GM12892 (cell line): ENCODE measurements at places on chromosomes 6 and 20.

- DNase-seq = no peak
Observed at GRCh38 chr6:76814496-76815458, 648.5 kb downstream of the HTR1B start.

DNA sequence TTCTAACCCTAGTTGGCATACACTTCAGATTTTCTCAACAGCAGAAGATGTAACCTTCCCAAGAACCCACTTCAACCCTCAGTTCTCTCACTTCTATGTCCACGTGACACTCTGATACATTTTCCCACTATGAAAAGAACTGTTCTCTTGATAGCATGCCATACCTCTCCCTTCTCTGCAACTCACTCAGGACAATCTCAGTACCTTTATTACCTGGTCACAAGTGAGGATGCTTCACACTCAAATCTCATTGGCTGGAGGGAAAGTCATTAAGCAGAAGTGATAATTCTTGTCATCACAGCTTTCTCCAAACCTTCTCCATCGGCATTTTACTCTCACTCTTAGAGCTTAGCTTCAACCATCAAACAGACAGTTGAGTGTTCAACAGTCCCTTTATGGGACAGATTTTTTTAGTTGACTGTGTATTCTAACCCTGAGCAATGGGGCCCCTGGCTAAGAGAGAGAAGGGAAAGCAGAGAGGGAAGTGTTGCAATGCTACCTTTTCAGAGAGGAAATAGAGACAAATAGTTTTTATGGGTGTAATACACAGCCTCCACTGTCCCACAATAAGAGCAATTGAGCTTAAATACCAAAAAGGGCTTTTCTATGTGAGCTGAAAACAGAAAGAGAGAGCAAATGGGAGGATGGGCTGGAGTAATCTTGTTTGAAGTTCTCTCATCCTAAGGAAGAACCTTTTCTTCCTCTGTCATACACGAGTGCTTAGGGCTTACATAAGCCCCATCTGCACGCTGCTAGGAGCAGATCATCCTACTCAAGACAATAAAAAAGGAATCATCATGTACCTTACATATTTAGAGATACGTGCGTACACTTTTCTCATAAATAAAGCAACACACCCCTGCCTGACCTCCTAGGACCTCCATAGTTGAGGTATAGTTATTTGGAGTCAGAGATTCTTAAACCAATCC is 16.0 kb downstream of the HLA-DPA1 start:
- DNase-seq = no peak

DNA sequence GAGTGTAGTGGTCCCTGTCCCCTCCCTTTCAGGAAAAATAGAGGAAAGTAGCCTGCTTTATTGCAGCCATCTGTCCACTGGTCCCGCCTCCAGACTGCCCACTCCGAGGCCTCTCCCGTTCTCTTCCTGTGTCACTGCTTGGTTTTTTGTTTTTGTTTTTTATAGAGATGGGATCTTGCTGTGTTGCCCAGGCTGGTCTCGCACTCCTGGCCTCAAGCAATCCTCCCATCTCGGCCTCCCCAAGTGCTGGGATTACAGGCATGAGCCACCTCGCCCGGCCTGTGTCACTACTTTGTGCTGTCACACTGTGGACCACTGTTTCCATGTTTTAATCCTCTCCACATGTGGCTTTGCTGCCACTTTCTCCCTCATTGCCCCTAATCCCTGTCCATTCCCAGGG is 71.2 kb downstream of the ZBTB2 start:
- no peak for DNase-seq

- DNase-seq = no peak
Observed at GRCh38 chr6:39688494-39688893, 36.7 kb downstream of the KIF6 start.

DNA sequence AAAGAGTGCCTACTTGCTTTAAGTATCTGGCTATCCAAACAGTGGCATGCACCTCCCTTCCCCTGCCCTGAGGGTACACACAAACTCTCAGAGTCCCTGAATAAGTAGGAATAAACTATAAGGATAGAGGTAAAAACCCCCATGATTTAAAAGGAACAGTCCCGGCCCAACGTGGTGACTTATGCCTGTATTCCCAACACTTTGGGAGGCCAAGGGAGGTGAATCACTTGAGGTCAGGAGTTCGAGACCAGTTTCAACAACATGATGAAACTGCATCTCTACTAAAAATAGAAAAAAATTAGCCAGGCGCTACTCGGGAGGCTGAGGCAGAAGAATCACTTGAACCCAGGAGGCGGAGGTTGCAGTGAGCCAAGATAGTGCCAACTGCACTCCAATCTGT is 22.2 kb downstream of the SAMHD1 start:
- DNase-seq = no peak

DNA sequence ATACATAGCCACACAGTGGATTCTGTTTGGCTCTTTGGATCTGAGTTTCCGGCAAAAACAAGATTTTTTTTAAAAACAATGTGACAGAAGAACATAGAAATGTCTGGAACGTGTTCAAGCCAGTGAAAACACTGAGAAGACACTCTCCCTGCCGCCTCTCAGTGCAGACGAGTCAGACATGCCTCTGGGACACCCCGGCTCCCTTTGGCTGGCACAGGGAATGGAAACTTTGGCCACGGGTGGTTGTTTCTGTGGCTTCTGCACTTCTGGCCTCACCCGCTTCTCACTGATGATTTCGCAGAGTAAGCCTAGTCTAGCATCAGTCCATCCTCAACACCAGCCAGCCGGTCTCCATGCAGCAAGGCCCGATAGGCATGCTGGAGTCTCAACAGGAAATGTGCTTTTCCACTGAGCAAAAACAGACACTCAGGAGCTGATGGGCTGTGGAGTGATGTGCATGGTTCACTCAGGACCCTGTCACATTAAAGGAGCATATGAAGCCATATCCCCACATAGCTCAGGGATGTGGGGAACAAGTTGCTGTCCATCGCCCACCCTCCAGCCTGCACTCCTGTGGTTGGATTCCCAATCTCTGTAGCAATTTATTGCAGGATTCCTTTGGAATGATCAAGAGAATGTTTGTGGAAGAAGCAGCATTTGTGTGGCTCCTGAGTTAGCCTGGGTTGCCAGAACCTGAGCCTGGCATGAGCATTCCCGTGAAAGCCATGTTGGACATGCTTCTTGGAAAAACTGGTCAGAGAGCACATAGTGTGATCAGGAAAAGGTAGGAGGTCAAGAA is 262.0 kb upstream of the RIN2 start:
- no peak for DNase-seq

DNA sequence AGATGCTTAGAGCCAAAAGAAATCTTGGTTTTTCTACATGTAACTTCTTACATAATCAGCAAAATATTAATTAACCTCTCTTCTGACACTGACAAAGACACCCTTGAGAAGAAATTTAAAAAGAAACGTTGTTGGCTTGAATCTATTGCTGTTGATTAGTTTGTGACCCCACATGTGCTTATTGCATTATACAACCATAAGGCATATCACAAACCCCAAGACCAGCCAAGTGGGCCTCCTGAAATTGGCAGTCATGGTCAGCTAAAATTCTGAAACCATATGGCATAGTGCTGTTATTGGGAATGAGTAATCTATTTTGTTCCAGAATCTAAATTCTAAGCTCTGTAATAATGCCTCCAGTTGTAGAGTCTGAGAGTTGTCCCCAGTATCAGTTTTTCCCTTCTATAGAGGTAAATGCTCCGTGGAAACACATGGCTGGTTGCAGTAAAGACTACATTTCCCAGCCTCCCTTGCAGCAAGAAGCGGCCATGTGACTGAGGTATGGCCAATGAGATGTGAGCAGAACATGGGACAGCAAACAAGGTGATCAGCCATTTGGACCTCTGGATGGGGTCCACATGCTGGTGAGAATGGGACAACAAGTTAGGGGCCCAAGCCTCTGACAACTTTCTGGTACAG is 42.3 kb upstream of the PTPN1 start:
- DNase-seq = no peak

GRCh38 chr6:169939554-169940164 is 188.2 kb downstream of the ERMARD start:
- DNase-seq = no peak

- DNase-seq = peak; percentile 55
Observed at GRCh38 chr6:43274916-43275597, 23.0 kb upstream of the SLC22A7 start.

- DNase-seq = no peak
Observed at GRCh38 chr20:63765902-63766301, 26.3 kb downstream of the SLC2A4RG start.

- no peak for DNase-seq
Observed at GRCh38 chr6:47434372-47435253, 43.0 kb upstream of the CD2AP start.

GRCh38 chr6:31142361-31142761 is 3.5 kb upstream of the PSORS1C2 start:
- no peak for DNase-seq

- DNase-seq = no peak
Observed at GRCh38 chr6:1840491-1841121, 230.9 kb downstream of the FOXC1 start.

DNA sequence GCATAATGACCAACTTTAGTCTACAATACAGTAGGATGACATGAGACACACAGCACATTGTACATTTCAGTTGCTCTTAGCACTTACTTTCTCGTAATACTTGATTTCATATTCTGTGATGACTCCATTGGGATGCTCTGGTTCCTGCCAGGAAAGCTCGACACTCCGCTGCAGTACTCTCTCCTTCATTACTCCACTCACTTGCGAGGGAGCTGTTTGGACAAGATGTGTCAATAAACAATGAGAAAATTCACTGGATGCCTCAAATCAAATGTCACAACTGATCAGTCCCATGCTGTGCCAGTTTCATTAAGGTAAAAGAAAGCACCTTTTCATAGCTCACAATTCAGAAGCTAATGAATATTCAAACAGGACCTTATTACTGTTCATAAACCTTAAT is 147.1 kb downstream of the EPHA7 start:
- no peak for DNase-seq
